ENCODE measurements at places on chromosomes 6 and 20. TPM values are rescaled to one million over a fixed set of nuclear protein-coding genes. Genes with fewer than 3 reads are reported as not detected.

DNA sequence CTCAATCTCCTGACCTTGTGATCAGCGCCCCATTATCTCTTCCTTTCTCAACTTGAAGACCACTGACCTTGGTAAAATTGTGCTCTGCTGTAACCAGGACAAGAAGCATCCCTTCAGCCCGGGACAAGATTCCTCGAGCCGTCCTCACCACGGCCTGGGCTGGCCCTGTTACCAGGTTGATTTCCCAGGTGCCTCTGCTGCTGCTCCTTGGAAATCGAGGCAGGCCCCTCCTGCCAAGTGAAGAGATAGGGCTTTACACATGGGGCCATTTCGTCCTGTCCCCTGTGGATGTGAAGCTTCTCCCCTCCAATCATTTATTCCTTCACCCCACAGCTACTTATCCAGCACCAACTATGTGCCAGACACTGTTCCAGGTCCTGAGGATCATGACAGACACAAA, 21.5 kb downstream of the RAB44 start:
- H3K4me3 ChIP-seq: no peak overlapping the region
- DNase-seq: no peak
- no peaks in the 10 kb centered on the region for H3K36me3 ChIP-seq
- no peaks in the 10 kb centered on the region for H3K4me1 ChIP-seq

GRCh38 chr6:98529364-98529763, 305.0 kb upstream of the POU3F2 start:
- H3K27ac ChIP-seq: no peak overlapping the region
- H3K4me1 ChIP-seq: no peaks in the 10 kb centered on the region
- DNase-seq: no peak
- H3K4me3 ChIP-seq: no peak overlapping the region
- H3K36me3 ChIP-seq: no peaks in the 10 kb centered on the region

- no peaks in the 10 kb centered on the region for H3K27me3 ChIP-seq
- DNase-seq: no peak
- peaks cover 6% of the 10 kb centered on the region for H3K36me3 ChIP-seq
- peaks cover 31% of the 10 kb centered on the region for H3K4me1 ChIP-seq
- H3K27ac ChIP-seq: no peak overlapping the region
- no peak overlapping the region for H3K4me3 ChIP-seq
Measured at GRCh38 chr20:20665606-20666332, 46.7 kb downstream of the RALGAPA2 start.

Gene PIGU
- 13.7 TPM for total RNA-seq

GRCh38 chr20:650954-651353, 2.0 kb downstream of the SRXN1 start:
- DNase-seq: no peak
- H3K27me3 ChIP-seq: no peaks in the 10 kb centered on the region
- peaks cover 41% of the 10 kb centered on the region for H3K36me3 ChIP-seq
- peak overlapping the region; percentile 86 for H3K4me3 ChIP-seq

DNA sequence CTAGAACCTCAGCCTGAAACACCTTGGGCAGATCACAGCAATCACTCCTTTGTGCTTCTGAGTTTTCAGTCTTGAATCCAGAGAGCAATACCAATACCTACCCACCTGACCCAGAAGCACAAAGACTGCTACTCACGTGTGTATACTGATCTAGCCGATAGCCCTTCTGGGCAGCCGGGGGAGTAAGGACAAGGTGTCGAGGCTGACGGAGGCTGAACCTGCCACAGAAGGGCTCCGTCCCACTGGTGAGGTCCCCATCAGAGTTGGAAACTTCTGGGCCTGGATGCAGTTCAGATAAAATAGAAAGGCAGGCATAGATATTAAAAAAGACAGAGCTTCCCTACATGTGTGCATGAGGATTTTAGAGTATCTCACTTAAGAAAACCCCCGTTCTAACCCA, 32.0 kb downstream of the PKHD1 start:
- peaks cover 31% of the 10 kb centered on the region for H3K27me3 ChIP-seq
- no peak overlapping the region for H3K27ac ChIP-seq
- no peak for DNase-seq
- no peaks in the 10 kb centered on the region for H3K4me1 ChIP-seq
- H3K36me3 ChIP-seq: no peaks in the 10 kb centered on the region

DNA sequence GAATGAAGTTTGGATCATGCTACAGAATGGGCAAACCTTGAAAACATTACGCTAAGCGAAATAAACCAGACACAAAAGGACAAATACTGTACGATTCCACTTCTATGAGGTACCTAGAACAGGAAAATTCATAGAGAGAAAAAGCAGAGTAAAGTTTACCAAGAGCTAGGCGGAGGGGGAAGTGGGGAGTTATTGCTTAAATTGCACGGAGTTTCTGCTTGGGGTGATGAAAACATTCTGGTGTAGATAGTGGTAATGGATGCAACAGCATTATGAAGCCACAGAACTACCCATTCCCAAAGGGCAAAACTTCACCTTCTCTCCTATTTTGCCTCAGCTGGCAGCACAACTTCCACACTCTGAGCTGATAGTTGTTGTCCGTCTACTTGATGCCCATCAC, 6.4 kb upstream of the PDYN start:
- no peaks in the 10 kb centered on the region for H3K4me1 ChIP-seq
- no peak for DNase-seq
- peaks cover 98% of the 10 kb centered on the region for H3K27me3 ChIP-seq
- H3K36me3 ChIP-seq: no peaks in the 10 kb centered on the region
- H3K4me3 ChIP-seq: no peak overlapping the region

DNA sequence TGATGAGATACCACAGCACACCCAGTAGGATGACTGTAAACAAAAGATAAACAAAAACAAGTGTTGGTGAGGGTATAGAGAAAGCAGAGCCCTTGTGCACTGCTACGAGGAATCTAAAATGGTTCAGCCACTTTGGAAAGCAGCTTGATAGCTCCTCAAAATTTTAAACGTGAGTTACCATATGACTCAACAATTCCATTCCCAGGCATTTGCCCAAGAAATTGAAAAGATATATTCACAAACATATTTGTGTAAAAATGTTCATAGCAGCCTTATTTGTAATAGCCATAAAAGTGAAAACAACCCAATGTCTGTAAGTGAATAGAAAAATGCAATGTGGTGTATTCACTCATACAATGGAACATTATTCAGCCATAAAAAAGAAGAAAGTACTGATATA, 141.0 kb upstream of the BTBD3 start:
- H3K27ac ChIP-seq: no peak overlapping the region
- H3K4me1 ChIP-seq: no peaks in the 10 kb centered on the region
- H3K4me3 ChIP-seq: no peak overlapping the region
- no peaks in the 10 kb centered on the region for H3K27me3 ChIP-seq
- H3K36me3 ChIP-seq: no peaks in the 10 kb centered on the region
- no peak for DNase-seq

GRCh38 chr6:159181914-159182313, 12.7 kb downstream of the FNDC1 start:
- no peak overlapping the region for H3K27ac ChIP-seq
- no peak overlapping the region for H3K4me3 ChIP-seq
- no peaks in the 10 kb centered on the region for H3K4me1 ChIP-seq
- no peak for DNase-seq
- H3K36me3 ChIP-seq: no peaks in the 10 kb centered on the region
- H3K27me3 ChIP-seq: peaks cover 46% of the 10 kb centered on the region

DNA sequence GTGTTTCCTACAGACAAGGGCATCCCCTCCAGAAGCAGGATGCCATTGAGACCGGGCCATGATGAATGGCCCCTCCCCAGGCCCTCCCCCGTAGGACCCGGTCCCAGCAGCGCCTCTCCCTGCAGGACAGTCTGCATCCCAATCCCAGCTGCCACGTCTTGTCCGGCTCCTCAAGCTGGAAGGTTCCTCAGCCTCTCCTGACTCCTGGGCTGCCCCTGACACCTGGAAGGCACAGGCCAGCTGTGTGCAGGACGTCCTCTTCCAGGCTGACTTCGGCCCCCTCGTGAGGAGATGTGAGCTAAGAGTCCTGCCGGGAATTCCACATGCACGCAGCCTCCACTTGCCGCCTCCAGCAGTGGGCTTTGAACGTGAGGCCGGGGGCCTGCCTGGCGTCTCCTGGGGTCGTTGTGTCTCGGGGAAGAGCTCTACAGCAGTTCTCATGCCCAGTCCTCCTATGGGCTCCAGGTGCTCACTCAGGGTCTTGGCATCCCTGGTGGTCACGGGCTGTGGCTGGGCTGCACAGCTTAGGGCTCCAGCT, 64.4 kb downstream of the TAF4 start:
- no peaks in the 10 kb centered on the region for H3K27me3 ChIP-seq
- no peak for DNase-seq
- peaks cover 98% of the 10 kb centered on the region for H3K36me3 ChIP-seq
- H3K27ac ChIP-seq: no peak overlapping the region
- H3K4me3 ChIP-seq: no peak overlapping the region
- H3K4me1 ChIP-seq: peaks cover 11% of the 10 kb centered on the region

Gene CEP57L1
- total RNA-seq: 6.2 TPM

Gene TLDC2
- not detected for total RNA-seq

DNA sequence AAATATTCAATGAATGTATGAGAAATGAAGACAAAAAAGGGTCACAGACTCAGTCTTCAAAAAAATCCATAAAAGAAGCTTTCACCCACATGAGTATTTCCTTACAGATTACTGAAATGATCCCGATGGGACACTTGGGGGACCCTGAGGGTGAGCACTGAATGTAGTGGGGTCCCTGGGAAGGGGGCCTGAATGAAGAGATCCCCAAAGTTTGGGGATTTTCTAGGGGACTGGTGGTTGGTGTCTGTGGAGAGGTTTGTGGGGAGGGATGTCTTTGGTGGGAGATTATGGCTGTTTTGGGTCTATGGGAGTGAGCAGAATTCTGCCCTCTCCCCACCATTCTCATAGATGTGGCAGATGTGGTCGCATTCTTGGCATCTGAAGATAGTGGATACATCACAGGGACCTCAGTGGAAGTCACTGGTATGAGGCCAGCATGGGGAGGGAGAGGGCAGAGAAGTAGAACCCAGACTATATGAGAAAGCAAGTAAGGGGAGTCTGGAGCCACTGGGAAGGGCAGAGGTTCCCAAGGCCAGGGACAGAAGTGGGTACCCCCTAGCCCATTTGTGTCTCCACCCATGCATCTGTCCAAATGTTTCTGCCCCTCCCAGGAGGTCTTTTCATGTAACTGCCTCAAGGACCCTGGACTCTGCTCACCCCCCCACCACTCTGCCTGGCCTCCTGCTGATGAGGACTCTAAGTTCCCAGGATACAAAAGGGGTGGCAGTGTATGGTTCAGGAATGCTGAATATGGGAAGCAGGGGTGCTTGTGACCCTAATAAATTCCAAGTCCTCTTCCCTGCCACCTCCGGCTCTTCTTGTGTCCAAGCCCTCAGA, 1.8 kb downstream of the HSD17B8 start:
- H3K27me3 ChIP-seq: no peaks in the 10 kb centered on the region
- DNase-seq: no peak
- H3K36me3 ChIP-seq: peaks cover 42% of the 10 kb centered on the region
- H3K4me1 ChIP-seq: peaks cover 66% of the 10 kb centered on the region
- no peak overlapping the region for H3K4me3 ChIP-seq

Gene FNDC11
- total RNA-seq: 0.14 TPM

Gene CRISP3
- total RNA-seq: not detected

DNA sequence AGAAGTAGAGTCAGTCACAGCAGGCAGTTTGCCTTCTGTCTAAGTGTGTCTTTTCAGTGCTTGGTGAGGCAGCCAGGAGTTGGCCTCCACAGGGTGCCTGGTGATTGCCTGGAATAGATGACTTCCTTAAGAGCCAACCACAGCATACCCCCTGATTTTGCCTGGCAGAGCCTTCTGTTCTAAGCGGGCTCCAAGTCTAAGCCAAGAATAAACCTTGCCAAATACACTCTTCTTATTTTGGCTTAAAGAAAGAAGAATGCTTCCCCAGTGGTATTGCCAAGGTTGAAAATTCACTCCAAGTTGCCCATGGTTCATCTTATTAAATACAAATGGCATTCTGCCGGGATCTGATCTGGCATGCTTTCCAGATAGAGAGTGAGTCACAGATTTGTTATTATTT, 1424.8 kb upstream of the EYS start:
- H3K4me1 ChIP-seq: no peaks in the 10 kb centered on the region
- no peaks in the 10 kb centered on the region for H3K27me3 ChIP-seq
- no peak for DNase-seq

All from left ventricle myocardium inferior (tissue), 1 donor.